ENCODE measurements at places on chromosomes 5 and 9.
A peak's percentile ranks its signal among the peaks of the same experiment; 100 is the strongest.

GRCh38 chr5:76888733-76889300 is 39.0 kb downstream of the S100Z start:
- no peak for DNase-seq

GRCh38 chr5:134079748-134080581 is 34.5 kb upstream of the TCF7 start:
- DNase-seq = no peak

DNA sequence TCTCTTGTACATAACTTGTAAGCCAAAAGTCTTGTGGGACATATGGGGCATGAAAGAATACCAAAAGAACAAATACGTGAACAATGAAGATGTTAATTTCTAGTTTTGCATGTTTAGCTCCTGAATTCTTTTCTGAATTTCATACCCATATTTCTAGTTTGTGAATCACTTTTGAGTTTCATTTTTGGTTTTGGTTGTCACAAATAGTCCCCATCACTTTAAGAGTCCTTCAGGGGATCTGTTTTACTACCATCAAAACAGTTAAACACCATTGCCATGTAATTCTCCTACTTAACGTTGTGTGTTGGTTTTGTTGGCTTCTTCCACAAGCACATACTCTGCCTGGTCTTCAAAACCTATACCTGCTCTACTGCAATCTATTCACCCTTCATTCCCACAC is 27.0 kb downstream of the VCAN start:
- no peak for DNase-seq

- DNase-seq = no peak
Measured at GRCh38 chr9:133945314-133945975, 46.7 kb downstream of the VAV2 start.

- no peak for DNase-seq
Measured at GRCh38 chr9:18499980-18500379, 26.0 kb downstream of the ADAMTSL1 start.

DNA sequence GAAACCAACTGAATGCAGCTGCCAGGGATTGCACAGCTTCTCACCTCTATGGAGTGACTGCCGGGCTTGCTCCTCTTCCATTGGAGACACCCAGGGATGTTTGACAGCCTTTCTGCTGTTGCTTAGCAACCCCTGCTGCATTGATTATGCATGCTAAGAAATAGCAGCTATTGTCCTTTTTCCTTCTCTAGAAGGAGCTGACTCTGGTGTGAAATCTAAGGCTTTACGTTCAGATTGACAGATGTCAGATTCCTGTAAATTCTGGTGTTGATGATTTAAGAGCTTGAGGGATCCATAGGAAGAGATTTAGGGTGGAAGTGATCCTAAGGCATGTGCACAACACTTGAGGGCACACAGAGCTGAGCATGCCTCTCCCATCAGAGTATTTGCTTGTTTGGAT is 267.7 kb downstream of the NTRK2 start:
- DNase-seq = no peak

- no peak for DNase-seq
Measured at GRCh38 chr5:40121236-40121635, 558.5 kb upstream of the PTGER4 start.

DNA sequence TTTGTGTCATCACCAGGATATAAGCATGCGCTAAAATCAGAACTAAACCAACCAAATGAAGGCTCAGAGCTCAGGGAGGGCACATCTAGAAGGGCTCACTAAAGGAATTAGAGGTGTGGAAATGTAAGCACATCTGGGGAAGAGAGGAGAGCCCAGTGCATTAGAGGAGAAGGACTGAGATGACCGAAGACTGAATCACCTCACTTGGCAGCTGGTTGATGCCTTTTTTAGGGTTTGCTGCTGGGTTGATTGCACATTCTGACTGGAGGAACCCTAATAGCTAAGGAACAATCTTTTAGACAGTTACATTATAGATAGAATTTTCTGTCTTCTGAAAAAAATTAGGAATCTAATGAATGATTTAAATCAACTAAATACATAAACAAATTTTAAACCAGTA is 8.2 kb upstream of the IFNA21 start:
- DNase-seq = no peak

DNA sequence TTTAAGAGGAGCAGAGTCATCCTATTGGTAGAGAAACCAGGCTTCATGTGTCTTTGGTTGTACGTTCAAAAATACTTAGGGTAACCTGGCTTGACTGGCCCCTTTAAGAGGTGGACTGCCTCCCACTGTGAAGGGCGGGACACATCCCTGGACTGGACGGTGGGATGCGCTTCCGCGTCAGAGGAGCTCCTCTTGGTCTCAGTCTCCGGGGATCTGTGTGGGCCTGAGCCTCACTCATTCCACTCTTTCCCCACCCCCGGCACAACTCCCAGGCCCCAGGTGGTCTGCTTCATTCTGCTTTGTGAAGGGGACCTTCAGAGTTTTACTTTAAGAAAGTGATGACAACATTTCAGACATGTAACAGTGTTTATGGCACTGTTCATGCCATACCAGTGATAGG is 601.1 kb downstream of the IRX1 start:
- DNase-seq = no peak

DNA sequence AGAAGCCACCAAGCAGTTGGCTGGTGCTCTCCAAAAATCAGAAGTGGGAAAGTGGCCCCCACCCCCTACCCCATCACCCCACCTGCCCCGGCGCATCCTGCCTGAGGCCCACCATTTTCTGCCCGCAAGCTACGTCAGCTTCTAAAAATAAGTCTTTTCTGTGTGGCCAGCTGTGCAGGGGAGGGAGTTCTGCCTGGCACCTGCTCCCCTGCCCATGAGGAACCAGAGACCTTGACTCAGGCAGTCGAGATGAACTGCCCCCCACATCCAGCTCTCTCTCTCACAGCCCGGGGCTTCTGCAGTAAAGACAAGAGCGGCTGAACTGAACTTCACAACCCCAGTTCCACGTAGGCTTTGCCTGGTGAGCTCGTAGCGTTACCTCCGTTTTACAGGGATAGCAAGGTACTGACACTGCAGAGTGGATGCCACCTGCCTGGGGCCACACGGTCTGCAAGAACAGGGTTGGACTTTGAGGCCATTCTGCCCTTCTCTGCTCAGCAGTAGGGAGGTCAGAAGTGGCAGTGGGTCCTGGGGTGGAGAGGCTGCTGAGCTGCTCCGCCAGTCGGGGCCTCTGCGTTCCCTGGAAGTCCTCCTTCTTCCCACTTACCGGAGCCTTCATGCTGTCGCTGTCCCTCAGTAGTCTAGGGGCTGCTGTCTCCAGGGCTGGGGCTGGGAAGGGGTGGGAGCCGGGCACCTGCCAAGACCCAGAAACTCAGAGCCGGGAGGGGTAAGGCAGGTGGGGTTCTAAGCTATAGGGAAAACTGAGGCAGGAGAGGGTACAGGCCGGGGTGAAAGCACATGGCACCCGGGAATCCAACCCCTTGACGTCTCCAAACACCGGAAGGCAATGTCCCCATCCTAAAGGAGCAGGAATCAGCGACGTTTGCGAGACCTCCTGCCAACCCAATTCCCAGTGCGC is 781 bp downstream of the ST6GALNAC4 start:
- DNase-seq = no peak

GRCh38 chr9:117412006-117412715 is 2.7 kb downstream of the ASTN2 start:
- DNase-seq = no peak

GRCh38 chr9:132369421-132369820 is 14.6 kb upstream of the SETX start:
- DNase-seq = no peak

GRCh38 chr5:33491941-33492340 is 51.2 kb downstream of the TARS1 start:
- DNase-seq = no peak

- DNase-seq = no peak
Measured at GRCh38 chr9:16501726-16502125, 368.7 kb downstream of the BNC2 start.

DNA sequence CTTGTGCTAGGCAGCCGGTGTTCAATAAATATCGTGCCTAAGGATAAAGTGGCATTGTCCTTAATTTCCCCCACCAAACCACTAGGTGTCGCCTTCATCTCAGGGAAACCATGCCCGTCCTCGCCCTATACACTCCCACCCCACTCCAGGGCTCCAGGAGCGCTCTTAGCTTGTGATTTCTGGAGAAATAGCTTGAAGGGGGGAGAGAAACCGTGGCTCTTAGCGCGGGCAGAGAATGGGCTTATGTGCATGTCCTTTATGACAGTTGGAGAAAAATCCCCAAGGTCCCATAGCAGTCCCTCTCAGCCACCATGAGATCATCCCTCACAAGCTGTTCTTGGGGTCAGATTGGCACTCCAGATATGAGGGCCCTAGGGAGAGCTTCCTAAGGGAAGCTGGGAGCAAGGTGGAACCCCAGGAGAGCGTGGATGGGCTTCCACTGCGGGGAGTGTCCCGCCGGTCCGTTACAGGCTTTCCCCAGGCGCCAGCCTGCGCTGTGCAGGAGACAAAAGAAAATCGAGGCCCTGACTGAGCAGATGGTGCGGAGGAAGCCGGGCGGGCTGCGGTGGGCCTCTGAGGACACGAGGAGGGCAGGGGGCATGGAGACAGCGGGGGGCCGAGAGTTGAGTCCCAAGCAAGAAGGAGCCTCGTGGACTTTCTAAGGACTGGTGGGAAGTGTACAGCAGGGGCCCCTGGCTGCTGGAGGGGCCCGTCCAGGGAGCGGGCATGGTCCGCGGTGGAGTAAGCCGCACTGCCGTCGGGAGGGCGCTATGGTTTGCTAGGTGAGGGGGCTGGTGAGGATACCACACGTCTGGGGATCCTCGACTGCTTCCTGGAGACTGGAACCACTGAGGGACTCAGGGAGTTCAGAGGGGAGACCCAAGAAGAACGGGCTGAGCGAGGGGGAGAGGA is 750 bp upstream of the NPR2 start:
- peak; percentile 40 for DNase-seq

DNA sequence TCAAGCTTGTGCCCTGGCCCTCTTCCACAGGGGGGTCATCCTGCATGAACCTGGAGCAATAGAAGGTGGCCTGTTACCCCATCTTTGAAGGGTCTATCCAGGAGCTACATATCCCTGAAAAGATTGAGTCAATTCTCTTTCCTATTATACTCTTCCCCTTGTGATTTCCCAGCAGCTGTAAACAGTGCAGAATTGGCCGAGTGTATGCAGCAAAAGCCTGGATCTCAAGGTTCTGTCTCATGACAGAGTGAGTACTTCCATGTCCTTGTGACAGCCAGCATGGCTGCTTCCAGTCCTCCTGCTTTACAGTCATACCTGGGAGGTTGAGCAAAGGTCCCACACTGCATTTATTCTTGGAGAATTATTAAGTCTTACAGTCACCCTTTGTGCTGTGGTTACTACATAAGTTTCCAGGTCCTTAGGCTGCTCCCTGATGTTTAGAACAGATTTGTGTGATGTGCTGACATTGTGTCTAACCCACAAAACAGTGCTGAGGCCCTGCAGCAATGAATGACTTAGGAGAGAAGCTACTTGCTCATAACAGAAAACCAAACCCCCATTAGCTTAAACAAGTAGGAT is 67.5 kb downstream of the NREP start:
- DNase-seq = no peak

- DNase-seq = no peak
Measured at GRCh38 chr5:172727551-172727950, 43.4 kb downstream of the DUSP1 start.

DNA sequence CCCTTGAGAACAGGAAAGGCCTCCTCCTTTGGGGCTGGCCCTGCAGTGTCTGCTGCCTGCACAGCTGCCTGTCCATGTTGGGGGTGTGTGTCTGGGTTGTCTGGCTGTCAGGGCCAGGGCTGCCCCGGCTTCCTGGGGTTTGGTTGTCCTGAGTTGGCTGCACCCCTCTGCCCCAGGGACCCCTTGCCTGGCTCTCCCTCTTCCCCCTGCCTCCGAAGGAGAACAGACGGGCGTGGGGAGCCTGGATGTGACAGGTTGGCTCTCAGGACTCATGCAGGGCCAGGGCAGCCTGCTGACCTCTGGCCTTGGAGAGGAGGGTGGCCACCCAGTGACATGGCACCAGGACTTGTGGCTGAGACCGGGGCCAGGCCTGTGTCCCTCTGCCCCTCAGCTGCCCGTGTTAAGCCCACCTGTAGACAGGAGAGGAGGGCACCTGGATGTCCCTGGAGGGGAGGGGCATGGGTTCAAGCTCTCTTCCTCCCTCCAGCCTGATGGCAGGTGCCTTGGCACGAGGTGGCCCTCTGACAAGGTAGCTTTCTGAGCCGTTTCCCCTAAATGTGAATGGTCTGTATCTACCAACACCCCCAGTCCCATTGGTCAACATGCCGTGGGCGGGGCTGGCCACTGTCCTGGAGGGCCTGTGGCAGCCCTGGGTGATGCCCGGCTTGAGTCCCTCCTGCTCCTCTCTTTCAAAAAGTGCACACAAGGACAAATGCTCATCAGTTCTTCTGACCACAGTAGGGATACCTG is 34.9 kb downstream of the WNK2 start:
- no peak for DNase-seq

Data from activated CD4-positive, CD25-positive, alpha-beta regulatory T cell treated with anti-CD3 and anti-CD28 coated beads, Interleukin-2, amount 50 U/mL, for 16 hours (primary cell).